Activated T-helper 1 cell treated with anti-CD3 and anti-CD28 coated beads, Interleukin-2, amount 50 U/mL, for 16 hours (primary cell): ENCODE measurements at places on chromosomes 5 and 9.

DNA sequence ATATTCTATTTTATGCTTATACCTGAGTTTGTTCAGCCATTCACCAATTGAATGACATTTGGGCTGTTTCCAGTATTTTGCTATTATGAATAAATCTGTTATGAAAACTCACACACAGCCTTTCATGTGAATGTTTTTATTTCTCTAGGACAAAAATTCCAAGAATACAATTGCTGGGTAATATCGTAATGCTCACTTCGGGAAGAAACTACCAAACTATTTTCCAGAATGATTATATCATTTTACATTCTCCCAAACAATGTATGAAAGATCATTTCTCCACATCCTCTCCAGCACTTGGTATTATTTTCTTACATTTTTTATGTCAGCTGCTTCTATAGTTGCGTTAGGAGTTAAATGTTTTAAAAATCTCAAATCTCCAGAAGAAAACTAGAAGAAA is 58.3 kb upstream of the LHFPL2 start:
- no peak for DNase-seq

DNA sequence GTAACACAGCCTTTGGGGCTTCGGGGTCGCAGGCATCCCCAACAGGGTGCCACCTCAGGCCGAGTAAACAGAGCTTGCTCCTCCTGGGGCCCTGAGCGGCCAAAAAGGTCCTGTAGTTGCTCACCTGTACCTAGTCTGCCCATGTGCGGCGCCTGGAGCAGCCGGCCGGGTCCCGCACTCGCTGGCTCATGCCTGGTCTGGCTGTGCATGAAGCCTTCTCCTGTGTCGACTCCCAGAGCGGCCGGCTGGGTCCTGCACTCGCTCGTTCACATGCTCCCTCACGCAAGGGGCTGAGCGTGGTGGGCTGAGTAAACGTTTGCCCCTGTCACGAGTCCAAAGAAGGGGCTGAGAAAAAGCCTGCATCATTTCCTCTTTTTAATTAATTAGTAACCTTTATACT is 162.4 kb upstream of the TUT7 start:
- no peak for DNase-seq

DNA sequence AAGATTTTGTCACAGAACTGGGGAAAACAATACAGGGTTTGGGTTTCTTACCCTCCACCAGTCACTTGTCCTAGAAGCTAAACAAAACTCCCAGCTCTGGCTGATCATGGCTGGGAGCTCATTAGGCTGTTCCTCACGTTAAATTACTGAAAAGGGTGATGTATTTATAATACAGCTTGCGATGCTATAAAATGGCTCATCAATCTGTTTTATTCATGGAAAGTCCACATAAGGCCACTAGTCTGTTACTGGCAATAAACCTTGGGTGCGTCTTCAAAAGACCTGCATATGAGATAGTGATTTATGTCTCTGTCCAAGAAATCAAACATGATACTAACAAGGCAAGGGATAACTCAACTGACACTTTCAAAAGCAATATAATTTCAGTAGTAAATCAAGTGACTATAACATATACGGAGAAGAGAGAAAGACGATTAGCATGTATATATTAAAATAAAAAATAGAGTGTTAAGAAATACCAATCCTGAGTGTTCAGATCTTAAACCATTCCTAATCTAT is 219.0 kb downstream of the BNC2 start:
- no peak for DNase-seq

- no peak for DNase-seq
Observed at GRCh38 chr5:72453246-72453775, 53.9 kb downstream of the ZNF366 start.

- DNase-seq, result no peak
Observed at GRCh38 chr5:154143211-154143641, 47.3 kb upstream of the GALNT10 start.

DNA sequence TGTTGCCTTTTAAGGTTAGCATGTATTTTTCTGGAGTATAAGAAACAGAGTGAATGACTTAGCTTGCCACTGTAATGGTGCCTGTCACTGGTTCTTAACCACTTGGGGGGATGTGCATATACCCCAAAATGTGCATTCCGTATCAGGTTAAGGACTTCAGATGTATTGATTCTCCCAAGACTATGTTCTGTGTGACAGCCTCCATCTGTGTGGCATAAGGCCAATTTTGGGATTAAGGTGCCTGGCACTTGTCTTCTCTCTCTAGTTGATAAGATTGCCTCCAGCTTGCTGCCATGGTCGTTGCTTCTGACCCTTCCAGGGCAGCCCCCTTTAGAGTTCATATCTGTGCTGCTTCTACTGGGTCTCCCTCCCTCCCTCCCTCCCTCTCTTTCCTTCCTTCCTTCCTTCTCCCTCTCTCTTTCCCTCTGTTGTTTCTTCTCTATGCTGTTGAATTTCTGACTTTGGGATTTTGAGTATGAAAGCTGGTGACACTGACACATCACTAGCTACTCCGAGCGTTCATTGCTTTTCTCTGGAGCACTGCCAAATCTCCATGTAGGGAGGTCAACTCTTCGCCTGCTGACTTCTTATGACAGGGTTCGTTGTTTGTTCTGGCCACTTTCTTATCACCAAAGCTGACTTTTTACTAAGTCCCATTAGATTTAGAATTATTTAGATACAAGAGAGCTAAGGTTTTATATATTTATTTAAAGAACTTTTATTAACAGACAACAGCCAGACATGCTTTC is 31.0 kb downstream of the TNFAIP8 start:
- DNase-seq, result no peak

- DNase-seq, result no peak
Observed at GRCh38 chr5:81740758-81741157, 10.1 kb downstream of the SSBP2 start.

GRCh38 chr9:133667759-133668450 is 31.7 kb downstream of the DBH start:
- DNase-seq, result no peak

DNA sequence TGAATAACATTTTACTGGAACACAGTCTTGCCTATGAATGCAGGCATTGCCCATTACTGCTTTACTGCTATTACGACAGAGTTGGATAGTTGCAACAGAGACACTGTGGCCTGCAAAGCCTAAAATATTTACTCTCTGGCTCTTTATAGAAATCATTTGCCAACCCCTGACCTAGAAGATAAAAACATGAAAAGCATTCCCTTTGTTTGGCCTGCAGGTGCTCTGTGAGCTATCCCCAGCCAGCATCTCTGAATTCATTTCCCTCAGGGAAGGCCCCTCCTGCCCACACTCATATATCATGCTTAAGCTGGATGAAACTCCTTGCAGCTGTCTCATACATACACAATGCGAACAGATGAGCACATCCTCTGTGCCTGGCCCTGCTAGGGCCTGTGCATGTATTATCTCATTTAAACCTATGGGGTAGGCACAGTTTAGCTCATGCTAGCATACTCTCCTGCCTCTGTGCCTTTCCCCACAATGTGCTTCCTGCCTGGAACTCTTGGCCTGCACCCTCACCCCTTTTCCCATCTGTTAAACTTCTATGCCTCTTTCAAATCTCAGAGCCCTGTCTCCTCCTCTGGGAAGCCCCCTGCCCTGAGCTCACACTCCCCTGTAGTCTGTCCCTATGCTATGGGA is 193.1 kb downstream of the PAX5 start:
- DNase-seq, result no peak

DNA sequence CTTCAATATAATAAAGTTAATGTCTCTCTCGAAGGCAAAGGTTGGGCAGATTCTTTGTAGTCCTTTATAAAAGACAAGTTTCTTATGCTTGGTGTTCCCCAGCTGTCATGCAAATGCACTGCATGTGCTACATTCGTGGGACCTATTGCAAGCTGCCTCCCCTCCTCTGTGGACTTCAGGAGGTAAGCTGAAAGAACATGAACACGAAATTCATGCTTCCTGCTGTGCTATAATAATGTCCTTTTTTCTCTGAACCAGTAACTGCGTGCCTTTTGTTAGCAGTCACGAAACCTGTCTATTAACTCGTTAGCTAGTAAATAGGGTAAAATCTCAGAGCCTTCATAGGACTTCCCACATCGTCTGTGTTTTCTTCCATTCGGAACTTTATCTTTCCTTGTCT is 363.5 kb downstream of the CDH9 start:
- DNase-seq, result no peak

GRCh38 chr5:82352146-82352791 is 74.1 kb upstream of the RPS23 start:
- no peak for DNase-seq

GRCh38 chr5:180214870-180215770 is 6.1 kb upstream of the RASGEF1C start:
- no peak for DNase-seq

DNA sequence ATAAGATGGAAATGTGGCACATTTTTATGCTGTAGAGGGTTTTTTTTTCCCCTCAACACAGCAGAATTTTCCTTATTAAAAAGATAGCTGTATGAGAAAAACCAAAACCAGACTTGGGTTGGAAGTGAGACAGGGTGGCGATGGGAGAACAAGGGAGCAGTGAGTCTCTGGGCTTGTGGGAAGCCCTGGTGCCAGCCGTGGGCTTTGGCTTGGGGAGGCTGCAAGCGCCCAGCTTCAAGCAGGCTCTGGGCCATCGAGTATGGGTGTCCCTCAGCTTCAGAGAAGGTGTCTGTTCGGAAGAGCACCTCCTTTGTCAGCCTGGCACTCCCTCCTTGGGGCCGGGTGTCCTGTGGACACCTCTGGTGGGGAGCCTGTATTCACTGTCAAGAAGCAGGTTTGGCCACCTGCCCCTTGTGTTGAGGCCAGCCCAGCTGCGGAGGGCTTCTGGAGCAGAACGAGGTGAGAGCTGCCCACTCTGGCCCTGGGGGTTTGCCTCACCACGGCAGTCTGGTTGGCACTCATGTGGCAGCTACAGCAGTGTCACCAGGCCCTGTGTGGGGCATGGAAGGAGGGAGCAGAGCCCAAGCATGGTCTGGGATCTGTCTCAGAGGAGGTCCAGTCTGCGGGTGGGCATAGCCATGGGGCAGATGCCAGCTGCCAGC is 37.6 kb upstream of the ANGPTL2 start:
- no peak for DNase-seq

DNA sequence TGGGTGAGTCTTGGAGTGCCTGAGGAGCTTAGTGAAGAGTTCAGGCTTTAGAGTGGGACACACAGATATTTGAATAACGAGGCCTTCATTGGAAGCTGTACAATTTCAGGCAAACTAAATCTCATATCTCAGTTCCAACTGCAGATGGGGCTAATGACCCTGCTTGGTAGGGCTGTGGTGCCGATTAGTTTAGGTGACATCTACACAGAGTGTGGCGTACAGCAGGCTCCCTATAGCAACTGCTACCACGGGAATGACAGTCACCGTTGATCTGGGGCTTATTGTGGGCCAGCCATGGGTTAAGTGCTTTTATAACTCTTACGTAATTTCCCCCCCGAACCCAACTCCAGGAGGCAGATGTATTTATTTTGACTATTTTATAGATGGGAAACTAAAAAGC is 70.8 kb downstream of the FAT2 start:
- DNase-seq, result no peak

GRCh38 chr5:180330270-180330648 is 22.9 kb downstream of the GFPT2 start:
- no peak for DNase-seq

DNA sequence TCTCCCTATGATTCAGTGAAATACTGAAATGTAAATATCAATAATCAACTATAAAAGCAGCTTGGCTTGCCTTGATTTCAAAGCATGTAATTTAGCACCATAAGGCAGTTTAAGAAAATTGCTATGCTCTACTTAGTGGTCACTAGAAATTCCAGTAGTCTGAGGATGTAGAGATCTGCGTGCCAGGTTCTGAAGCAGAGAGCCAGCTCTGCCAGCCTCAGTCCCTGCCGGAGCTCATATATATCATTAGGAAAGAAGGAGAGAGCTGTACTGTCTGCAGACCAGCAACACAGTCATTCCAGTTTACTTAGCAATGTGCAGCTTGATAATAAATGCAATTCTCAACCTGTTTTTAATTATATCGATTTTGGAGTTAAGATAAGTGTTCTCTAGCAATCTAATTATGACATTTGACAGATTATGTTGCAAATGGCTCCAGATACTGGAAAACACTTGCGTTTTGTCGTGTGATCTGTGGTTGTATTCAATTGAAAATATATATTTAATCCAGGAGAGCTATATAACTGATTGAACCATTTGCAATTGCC is 540.5 kb downstream of the CTNND2 start:
- no peak for DNase-seq

GRCh38 chr5:131677115-131677514 is 42.1 kb upstream of the RAPGEF6 start:
- no peak for DNase-seq

DNA sequence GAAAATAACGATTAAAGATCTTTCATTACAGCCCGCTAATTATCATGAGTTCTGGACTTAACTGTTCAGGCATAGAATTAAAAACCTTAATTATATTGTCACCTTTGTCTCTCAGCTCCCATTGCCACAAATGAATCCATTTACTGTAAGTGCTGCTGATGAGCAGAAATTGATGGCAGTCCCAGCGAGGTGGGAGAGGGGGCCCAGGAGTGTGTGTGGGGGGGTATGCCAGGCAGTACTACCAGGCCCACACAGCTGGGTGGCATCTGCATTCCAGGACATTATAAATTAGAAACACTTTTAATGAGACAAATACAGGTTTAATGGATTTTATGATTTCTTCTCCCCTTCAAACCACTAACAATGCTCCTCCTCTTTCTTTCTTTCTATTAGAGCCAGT is 196.0 kb downstream of the MELK start:
- DNase-seq, result no peak

GRCh38 chr5:40689438-40689837 is 9.7 kb downstream of the PTGER4 start:
- DNase-seq, result no peak

DNA sequence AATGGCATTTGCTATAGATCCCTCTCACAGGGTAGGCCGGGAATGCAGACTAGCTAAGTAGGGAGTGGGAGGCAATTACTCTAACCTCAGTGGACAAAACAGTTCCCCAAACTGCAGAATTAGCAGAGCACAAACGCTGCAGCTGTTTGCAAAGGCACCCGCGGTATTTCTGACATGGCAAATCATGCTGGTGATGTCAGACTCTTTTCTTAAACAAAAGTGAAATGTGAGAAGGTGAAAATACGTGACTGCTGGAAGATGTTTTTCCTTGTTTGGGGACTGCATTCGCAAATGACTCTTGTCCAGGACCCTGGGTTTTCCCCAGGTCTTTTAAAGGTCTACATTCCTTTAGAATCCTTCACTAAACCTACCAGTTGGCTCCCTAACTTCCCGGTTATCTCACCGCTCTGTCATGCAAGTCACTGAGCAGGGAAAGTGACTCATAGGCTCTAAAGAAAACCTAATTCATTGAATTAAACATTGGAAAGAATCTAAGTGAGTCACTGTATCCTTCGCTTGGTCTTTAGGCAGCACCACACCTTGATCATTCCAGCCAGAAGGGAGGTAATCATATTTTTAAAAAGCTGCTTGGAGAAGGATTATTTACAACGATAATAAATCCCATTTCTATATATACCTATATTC is 91.5 kb upstream of the DNAH5 start:
- DNase-seq, result no peak

- no peak for DNase-seq
Observed at GRCh38 chr9:128714586-128715435, 9.1 kb downstream of the ZDHHC12 start.

DNA sequence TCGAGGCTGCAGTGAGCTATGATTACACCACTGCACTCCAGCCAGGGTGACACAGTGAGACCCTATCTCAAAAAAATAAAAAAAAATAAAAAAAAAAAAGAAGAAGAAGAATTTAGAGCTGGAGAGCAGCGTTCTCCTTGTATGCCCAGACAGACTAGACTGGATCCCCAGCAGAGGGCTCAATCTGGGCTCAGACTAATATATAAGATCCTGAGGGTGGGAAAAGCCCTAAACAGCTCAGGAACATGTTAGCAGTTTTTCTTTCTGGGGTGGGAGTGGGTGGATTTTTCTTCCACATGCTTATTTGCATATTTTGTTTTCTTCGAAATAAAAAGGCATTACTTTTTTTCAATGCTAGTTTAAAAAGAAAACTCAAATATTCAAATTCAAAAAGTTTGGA is 904 bp upstream of the BSPRY start:
- DNase-seq, result no peak
